ENCODE measurements at places on chromosomes 11 and 22.

DNA sequence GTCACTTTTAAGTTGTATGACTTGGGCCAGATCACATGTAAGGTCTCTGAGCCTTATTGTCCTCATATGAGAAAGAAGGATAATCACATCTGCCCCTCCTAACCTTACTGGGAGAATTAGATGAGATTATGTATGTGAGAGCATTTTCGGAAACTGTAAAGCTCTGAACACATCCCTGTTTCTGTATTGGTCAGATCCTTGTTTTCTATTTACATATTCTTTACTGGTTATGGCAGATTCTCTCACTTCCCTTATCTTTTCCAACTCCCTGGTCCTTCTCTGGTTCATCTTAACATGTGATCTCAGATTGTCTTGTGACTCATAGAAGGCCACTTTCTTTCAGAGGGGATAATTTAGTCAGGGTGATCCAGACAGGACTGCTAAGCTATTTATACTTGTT lies 41.8 kb downstream of the CCDC81 start:
- no peak for DNase-seq
- peaks cover 6% of the 10 kb centered on the region for H3K4me1 ChIP-seq
- H3K27me3 ChIP-seq = no peaks in the 10 kb centered on the region
- no peak overlapping the region for H3K27ac ChIP-seq

DNA sequence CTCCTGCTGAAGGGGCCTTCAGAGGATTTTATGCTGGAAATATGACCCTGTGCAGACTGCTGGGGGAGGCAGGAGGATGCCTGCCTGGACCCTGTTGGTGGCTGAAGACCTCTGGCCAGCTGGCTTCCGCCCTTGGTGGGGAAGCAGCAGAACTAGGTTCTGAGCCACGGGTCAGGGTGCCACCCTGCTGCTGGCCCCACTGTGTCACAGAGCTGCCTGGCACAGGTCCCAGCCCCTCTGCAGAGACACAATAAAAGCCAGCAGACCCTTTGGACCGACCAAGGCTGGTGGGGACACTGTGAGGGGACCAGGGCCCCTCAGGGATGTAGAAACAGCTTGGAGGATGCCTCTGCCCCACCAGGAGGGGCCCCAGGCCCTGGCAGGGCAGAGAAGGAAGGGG lies 6.9 kb upstream of the SREBF2 start:
- peaks cover 59% of the 10 kb centered on the region for H3K4me1 ChIP-seq
- peaks cover 5% of the 10 kb centered on the region for H3K36me3 ChIP-seq
- no peaks in the 10 kb centered on the region for H3K27me3 ChIP-seq
- no peak for DNase-seq

GRCh38 chr11:35307221-35307621 lies 112.1 kb downstream of the SLC1A2 start:
- DNase-seq = no peak
- H3K27ac ChIP-seq = no peak overlapping the region
- no peaks in the 10 kb centered on the region for H3K27me3 ChIP-seq
- H3K36me3 ChIP-seq = no peaks in the 10 kb centered on the region
- peaks cover 25% of the 10 kb centered on the region for H3K4me1 ChIP-seq
- H3K4me3 ChIP-seq = no peak overlapping the region

- H3K36me3 ChIP-seq = no peaks in the 10 kb centered on the region
- H3K4me3 ChIP-seq = no peak overlapping the region
- no peaks in the 10 kb centered on the region for H3K27me3 ChIP-seq
- DNase-seq = no peak
Measured at GRCh38 chr11:111414936-111415335, 35.9 kb upstream of the POU2AF1 start.

- peak overlapping the region; percentile 1 for H3K4me3 ChIP-seq
- H3K27me3 ChIP-seq = peaks cover 13% of the 10 kb centered on the region
- H3K4me1 ChIP-seq = no peaks in the 10 kb centered on the region
- H3K27ac ChIP-seq = no peak overlapping the region
- no peaks in the 10 kb centered on the region for H3K36me3 ChIP-seq
Measured at GRCh38 chr11:5937868-5938602, 4.0 kb upstream of the OR56A3 start.

DNA sequence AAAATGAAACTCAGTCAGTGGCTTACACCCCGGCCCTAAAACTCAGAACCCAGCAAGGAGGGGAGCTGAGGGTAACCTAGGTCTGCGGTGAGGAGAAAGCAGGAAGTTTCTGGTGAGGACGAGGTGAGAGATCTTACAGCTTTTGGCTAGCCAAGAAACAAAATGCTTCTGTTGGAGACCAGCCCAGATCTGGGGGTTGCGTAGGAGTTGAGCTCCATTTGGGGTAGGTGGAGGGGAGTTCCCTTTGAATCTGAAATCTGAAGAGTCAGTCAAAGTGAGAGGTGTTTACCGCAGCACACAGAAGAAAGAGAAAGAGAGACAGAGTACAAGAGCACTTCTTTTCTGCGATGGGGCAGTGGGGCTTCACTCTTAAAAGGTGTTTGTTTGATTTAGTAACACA lies 29.6 kb downstream of the EHF start:
- peak overlapping the region; percentile 39 for H3K4me3 ChIP-seq
- DNase-seq = peak; percentile 89
- H3K4me1 ChIP-seq = peaks cover 50% of the 10 kb centered on the region
- no peaks in the 10 kb centered on the region for H3K36me3 ChIP-seq
- peak overlapping the region; percentile 15 for H3K27ac ChIP-seq

DNA sequence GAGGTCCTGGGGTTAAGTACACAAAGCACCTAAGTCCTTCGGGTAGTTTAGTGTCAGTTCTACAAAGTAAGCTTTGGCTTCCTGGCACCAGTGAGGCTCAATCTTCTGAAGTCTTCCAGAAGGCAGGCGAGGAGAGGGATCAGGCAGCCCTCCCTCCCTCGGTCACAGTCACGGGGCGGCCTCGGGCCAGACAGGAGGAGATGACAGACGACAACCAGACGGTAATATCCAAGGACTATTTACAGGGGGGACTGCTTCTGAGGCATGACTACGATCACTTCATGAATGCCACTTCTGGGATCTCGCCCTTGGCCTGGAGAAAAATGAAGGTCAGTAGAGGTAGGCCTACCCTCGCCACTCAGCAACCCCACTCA lies 383 bp upstream of the TMEM223 start:
- no peaks in the 10 kb centered on the region for H3K27me3 ChIP-seq
- H3K27ac ChIP-seq = peak overlapping the region; percentile 92
- peaks cover 52% of the 10 kb centered on the region for H3K4me1 ChIP-seq
- peak; percentile 41 for DNase-seq
- peaks cover 13% of the 10 kb centered on the region for H3K36me3 ChIP-seq
- H3K4me3 ChIP-seq = peak overlapping the region; percentile 94

GRCh38 chr11:86156397-86156955 lies 87.6 kb upstream of the PICALM start:
- DNase-seq = no peak
- H3K27ac ChIP-seq = no peak overlapping the region
- no peaks in the 10 kb centered on the region for H3K36me3 ChIP-seq
- peaks cover 10% of the 10 kb centered on the region for H3K27me3 ChIP-seq
- no peak overlapping the region for H3K4me3 ChIP-seq

GRCh38 chr11:26947904-26948639 lies 45.8 kb upstream of the FIBIN start:
- H3K36me3 ChIP-seq = no peaks in the 10 kb centered on the region
- H3K27me3 ChIP-seq = no peaks in the 10 kb centered on the region
- no peak overlapping the region for H3K27ac ChIP-seq
- no peaks in the 10 kb centered on the region for H3K4me1 ChIP-seq
- no peak overlapping the region for H3K4me3 ChIP-seq
- no peak for DNase-seq

- H3K36me3 ChIP-seq = no peaks in the 10 kb centered on the region
- no peak for DNase-seq
- no peaks in the 10 kb centered on the region for H3K4me1 ChIP-seq
- H3K27ac ChIP-seq = no peak overlapping the region
- H3K4me3 ChIP-seq = no peak overlapping the region
Measured at GRCh38 chr22:30863081-30863833, 105.3 kb downstream of the MORC2 start.

DNA sequence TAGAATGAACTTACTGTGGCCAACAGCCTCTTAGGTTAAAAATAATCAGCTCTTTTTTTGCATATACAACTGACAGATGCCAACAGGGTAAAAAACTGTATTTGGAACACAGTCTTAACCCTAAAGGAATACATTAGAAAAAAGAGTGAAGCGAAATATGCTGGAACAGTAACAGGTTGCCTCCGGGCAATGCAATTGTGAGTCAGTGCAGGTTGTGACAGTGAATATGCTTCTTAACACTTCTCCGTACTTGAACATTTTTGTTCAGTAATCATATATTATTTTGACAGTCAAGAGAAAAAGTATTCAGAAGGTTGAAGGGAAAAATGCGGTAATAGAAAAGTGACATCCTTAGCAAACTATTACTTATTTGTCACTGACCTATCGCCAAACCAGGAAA lies 98.5 kb downstream of the DBX1 start:
- DNase-seq = no peak
- H3K4me3 ChIP-seq = no peak overlapping the region
- no peaks in the 10 kb centered on the region for H3K36me3 ChIP-seq
- H3K27me3 ChIP-seq = peaks cover 27% of the 10 kb centered on the region

GRCh38 chr11:115965767-115966504 lies 461.7 kb upstream of the CADM1 start:
- no peaks in the 10 kb centered on the region for H3K4me1 ChIP-seq
- H3K4me3 ChIP-seq = no peak overlapping the region
- no peak overlapping the region for H3K27ac ChIP-seq
- peaks cover 5% of the 10 kb centered on the region for H3K36me3 ChIP-seq
- no peak for DNase-seq
- H3K27me3 ChIP-seq = no peaks in the 10 kb centered on the region

DNA sequence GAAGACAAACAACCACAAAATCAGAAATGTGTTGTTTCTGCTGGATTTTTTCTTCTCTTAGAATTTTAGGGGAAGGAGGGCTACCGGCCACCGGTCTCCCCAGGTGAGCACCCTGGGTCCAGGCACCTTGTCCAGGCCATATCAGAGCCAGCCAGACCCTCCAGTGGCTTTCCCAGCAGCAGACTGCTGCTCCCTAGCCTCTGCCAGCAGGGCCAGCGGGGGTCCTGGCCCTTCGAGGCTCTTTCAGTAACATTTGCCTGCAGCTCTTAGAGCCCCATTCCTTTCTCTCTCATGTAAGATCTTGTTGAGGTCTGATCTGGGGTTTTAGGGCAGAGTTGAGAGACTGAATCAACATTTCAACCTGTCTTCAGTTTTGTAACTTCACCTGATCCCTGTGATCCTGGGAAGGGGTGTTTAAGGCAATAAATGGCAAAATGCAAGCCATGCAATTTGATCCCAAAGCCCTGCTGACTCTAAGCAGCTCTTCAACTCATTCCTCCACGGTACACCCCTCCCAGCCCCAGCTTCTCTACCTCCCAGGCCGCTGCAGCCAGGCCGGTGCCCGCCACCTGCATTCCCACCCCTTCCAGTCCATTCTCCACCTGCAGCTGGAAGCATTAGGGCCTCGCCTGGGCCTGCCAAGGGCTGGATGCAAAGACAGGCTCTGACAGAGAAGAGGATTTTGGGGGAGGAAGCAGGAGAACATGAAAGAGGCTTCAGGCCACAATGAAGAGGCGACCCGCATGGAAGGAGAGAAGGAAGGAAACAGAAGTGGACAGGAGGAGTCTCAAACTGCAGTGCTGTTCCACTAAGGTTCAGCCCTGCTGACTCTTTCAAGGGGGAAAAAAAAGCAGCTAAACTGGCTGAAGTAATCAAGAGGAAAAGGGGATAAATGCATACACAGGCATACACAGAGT lies 113.0 kb upstream of the FGF3 start:
- H3K4me1 ChIP-seq = no peaks in the 10 kb centered on the region
- H3K27me3 ChIP-seq = peaks cover 14% of the 10 kb centered on the region
- no peak overlapping the region for H3K4me3 ChIP-seq
- no peak for DNase-seq
- no peaks in the 10 kb centered on the region for H3K36me3 ChIP-seq

GRCh38 chr11:86313793-86314192 lies 11.8 kb downstream of the HIKESHI start:
- H3K4me1 ChIP-seq = peaks cover 23% of the 10 kb centered on the region
- no peak overlapping the region for H3K4me3 ChIP-seq
- H3K27me3 ChIP-seq = no peaks in the 10 kb centered on the region
- no peak overlapping the region for H3K27ac ChIP-seq
- no peak for DNase-seq

GRCh38 chr11:128553662-128554362 lies 33.5 kb downstream of the ETS1 start:
- peaks cover 57% of the 10 kb centered on the region for H3K4me1 ChIP-seq
- H3K36me3 ChIP-seq = no peaks in the 10 kb centered on the region
- no peaks in the 10 kb centered on the region for H3K27me3 ChIP-seq
- peak overlapping the region; percentile 82 for H3K4me3 ChIP-seq

DNA sequence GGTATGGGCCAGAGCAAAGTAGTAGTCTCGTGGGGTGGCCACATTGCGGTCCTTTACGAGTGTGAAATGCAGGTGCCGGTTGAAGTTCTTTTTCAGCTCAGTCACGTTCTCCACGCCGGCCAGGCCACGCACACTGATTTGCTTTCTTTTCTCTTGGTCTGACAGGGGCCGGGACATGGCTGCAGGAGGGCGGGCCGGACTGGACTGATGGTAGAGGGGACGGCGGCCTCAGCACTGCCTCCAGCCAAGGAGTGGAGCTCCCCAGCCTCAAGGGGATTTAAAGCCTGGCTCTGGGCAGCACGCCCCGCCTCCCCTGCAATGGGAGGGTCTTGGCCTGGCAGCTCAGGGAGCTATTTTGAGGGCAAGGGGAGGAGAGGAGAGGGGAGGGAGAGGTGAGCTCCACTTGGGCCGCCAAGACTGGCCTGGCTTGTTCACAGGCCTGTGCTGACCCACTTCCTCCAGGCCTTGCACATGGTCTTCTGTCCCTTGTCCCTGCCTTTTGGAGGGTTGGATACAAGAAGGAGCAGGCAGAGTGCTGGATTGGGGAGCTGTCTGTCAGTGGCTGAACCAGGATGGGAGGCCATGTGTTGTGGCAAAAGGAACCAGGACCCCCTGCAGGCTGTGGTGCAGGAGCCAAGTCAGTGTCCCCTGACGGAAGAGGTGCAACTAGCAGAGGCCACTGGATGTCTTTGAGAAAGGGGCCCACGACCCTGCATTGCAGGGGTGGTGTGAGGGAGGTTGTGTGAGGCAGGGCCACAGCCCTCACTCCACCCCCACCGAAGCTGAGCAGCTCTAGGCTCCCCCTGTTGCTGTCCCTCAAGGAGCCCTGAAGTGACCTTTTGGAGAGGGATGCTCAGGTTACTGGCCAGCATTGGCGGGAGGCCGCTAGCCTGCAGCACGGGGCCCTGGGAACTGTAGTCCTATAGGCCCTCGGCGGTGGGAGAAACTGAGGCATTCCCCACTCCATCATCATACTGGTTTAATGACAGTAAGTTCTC lies at the start of gene PYGM:
Gene PYGM (minus strand): TSS at position 253 of the 998 bp plus-strand sequence. CDS start 76 bp downstream, at position 177.
- peaks cover 45% of the 10 kb centered on the region for H3K4me1 ChIP-seq
- H3K4me3 ChIP-seq = peak within 1 kb of the TSS; percentile 20
- H3K36me3 ChIP-seq = peaks cover 12% of the 10 kb centered on the region
- DNase-seq = no peak
- H3K27me3 ChIP-seq = no peaks in the 10 kb centered on the region

DNA sequence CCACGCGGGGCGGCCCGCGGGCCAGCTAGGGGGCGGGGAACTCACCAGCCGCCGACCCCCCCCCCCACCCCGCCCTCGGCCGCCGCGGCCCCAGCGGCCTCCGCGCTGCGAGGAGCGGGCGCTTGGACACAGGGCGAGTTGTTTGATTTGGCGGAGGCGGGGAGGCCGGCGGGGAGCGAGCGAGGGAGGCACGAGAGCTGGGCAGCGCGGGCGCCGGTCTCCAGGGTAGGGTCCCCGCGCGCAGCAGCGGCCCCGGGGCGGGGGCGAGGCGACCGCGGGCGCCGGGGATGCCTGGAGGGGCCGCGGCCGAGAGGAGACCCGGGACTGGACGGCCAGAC lies 64.4 kb downstream of the NAV2 start:
- peak overlapping the region; percentile 82 for H3K4me3 ChIP-seq
- H3K27me3 ChIP-seq = peaks cover 57% of the 10 kb centered on the region
- peaks cover 10% of the 10 kb centered on the region for H3K4me1 ChIP-seq
- DNase-seq = peak; percentile 12

- H3K27ac ChIP-seq = no peak overlapping the region
- H3K4me3 ChIP-seq = no peak overlapping the region
- peaks cover 10% of the 10 kb centered on the region for H3K27me3 ChIP-seq
- H3K4me1 ChIP-seq = peaks cover 32% of the 10 kb centered on the region
- DNase-seq = peak; percentile 39
Measured at GRCh38 chr22:39808081-39808480, 85.5 kb downstream of the ENTHD1 start.

Data from activated T-cell treated with anti-CD3 and anti-CD28 coated beads, Interleukin-2, amount 50 U/mL, for 72 hours (primary cell).